ENCODE measurements at places on chromosomes 7 and 10. TPM values are rescaled to one million over a fixed set of nuclear protein-coding genes. Genes with fewer than 3 reads are reported as not detected.
A peak's percentile ranks its signal among the peaks of the same experiment; 100 is the strongest.

DNA sequence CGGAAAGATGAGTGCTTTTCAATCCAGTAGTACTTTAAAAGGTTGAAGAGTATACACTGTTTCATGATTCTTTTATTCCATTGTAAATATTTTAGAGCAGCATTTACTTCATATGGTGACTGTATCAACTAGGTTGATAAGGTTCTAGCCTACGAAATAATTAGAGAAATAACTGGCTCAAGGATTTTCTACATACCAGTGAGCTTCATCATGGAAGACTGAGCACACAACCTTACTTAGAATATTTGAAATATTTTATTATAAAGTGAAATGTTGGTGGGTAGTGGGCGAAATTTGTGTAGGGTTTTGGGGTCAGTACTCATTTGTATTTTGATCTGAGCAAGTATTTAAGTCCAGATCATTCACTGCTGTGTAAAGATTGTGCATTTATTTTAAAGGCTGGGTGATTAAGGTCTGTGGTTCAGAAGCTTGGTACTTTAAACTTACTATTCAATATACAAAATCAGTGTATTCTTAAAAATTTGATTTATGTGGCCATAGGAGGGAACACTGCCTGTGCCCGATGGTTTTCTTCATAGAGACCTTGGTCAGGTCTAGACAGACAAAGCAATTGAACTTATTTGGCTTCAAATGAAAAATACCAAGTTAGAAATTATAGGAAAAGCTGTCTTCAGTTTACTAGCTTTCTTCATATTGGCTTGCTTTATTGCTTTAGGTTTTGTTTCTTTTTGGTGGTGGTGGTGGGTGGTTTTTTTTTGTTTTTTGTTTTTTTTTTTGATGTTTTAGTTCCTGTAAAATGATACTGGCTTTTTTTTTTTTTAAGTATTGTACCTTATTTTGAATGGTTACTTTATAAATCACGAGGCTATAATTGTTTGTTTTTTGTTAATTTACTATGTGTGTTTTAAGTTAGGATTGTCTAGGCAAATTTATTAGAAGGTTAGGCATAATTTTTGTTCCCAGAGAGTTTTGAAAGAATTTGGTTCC lies 3.0 kb downstream of the KMT2E start:
- peaks cover 42% of the 10 kb centered on the region for H3K4me1 ChIP-seq
- H3K4me3 ChIP-seq = peak overlapping the region; percentile 100
- no peak overlapping the region for H3K27ac ChIP-seq
- no peaks in the 10 kb centered on the region for H3K36me3 ChIP-seq

DNA sequence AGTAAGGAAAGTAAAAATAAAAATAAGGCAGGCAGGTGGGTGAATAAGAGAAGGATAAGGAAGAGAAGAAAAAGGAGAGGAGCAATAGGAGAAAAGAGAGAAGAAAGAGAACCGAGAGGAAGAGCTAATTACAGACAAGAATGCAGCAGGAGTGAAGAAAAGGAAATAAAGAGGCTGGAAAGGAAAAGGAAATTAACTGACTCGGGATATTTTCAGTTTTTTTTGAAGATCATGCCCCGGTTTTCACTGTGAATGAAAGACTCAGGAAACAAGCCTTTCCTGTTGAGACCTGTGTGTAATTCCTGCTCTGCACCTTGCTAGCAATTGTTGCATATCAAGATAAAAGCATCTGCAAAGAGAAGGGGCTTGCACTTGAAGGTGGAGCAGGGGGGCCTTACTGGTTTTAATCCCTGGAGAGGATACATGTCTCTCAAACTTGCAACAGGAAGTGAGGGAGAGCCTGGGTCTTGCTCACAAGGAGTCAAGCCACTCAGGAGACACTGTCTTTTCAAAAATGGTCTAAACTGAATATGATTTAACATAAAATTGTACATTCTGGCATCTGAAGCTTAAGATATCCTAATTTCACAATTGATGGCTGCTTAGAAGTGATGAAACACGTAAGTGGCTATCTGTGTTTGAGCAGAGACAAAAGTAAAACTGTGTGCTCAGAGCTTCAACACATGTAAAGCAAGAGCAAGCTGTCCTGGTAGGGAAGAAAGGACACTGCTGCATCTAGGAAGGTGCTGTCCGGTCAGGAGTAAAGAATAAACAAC lies 157.6 kb downstream of the FAM107B start:
- no peaks in the 10 kb centered on the region for H3K27me3 ChIP-seq
- no peaks in the 10 kb centered on the region for H3K36me3 ChIP-seq
- peak; percentile 54 for DNase-seq
- H3K27ac ChIP-seq = peak overlapping the region; percentile 77

DNA sequence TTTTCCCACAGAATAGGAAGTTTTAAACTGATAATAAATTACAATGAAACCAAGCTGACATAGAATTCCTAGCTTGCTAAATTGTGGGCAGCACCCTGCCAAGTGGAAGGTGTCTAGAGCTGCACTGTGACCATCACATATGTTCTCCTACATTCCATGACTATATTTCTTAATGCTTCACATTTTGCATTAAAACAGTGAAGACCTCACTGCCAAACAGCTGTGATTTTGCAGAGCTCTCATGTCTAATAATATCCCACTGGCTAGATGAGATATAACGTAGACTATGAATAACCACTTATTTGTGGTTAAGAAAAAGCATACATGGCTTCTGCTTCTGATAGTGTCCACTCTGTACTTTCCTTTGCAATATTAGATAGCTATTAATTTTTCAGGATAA lies 228.3 kb upstream of the TEX47 start:
- H3K27ac ChIP-seq = no peak overlapping the region
- H3K27me3 ChIP-seq = no peaks in the 10 kb centered on the region
- DNase-seq = no peak
- no peaks in the 10 kb centered on the region for H3K36me3 ChIP-seq
- H3K4me1 ChIP-seq = no peaks in the 10 kb centered on the region
- H3K4me3 ChIP-seq = no peak overlapping the region

DNA sequence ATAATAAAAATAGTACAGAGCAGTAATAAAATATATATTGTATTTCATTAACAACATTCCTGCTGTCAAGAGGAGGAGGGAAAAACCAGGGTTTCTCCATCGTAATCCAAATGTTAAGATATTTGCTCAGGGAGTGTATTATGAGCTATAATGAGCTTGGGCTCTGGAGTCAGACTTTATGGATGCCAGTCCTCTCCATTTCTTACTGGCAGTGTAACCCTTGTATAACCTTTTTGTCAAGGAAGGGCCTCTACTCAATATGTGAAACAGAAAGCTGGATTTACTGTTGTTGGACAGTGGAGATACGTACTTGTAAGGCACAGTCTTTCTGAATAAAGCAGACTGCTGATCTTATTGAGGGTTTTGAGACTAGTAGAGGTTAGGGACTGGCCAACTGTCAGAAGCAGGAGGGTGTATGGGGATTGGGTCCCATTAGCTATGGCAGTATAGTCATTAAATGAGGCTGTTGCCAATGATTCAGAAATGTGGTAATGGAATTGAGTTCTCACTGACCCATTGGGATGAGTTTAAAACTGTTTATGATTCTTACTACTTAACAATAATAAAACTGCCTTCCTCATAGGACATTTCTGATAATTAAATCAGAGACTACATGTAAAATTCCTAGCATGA lies 56.5 kb downstream of the ZNF277 start:
- H3K27me3 ChIP-seq = no peaks in the 10 kb centered on the region
- H3K27ac ChIP-seq = no peak overlapping the region
- H3K4me1 ChIP-seq = peaks cover 20% of the 10 kb centered on the region
- H3K36me3 ChIP-seq = no peaks in the 10 kb centered on the region
- H3K4me3 ChIP-seq = no peak overlapping the region

DNA sequence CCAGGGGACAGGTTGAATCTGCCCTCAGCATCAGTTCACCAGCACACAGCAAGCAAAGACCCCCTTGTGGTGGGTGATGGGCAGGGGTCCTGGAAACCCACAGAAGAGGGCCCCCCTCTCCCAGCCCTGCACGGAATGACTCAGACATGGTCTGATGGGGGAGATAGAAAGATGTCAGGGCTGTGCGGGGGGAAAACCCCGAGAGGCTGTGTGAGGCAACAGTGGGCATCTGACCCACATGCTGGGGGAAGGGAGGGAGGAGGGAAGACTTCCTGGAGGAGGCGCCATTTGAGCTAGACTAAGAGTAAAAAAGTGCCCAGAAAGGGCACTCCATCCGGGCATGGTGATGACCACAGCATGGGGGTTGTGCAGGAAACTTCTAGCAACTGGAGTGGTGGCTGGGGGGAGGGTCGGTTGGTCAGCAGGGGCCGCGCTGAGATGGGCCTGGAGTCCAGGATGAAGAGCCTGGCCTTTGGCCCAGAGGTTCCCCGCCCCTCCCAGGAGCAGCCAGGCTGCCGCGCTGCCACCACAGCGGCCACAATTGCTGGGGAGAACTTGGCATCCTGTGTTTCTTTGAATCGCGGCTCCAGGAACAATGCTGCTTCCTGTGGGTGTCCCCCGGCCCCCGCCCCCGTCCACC lies 2.5 kb downstream of the LFNG start:
- H3K27me3 ChIP-seq = no peaks in the 10 kb centered on the region
- H3K27ac ChIP-seq = peak overlapping the region; percentile 79
- H3K4me1 ChIP-seq = peaks cover 62% of the 10 kb centered on the region
- H3K4me3 ChIP-seq = peak overlapping the region; percentile 100
- H3K36me3 ChIP-seq = peaks cover 51% of the 10 kb centered on the region

GRCh38 chr10:5644930-5645329 lies 21.5 kb downstream of the ASB13 start:
- no peak for DNase-seq
- H3K27me3 ChIP-seq = no peaks in the 10 kb centered on the region
- no peak overlapping the region for H3K27ac ChIP-seq
- peaks cover 69% of the 10 kb centered on the region for H3K36me3 ChIP-seq
- no peaks in the 10 kb centered on the region for H3K4me1 ChIP-seq

- H3K27ac ChIP-seq = peak overlapping the region; percentile 24
- no peak overlapping the region for H3K4me3 ChIP-seq
- H3K36me3 ChIP-seq = peaks cover 100% of the 10 kb centered on the region
Observed at GRCh38 chr7:44057181-44057848, 8.1 kb downstream of the PGAM2 start.

GRCh38 chr7:77993838-77994237 lies 195.3 kb downstream of the PHTF2 start:
- no peak for DNase-seq
- H3K27ac ChIP-seq = no peak overlapping the region
- H3K27me3 ChIP-seq = no peaks in the 10 kb centered on the region
- no peaks in the 10 kb centered on the region for H3K36me3 ChIP-seq

- no peak for DNase-seq
- peaks cover 43% of the 10 kb centered on the region for H3K4me1 ChIP-seq
- H3K27ac ChIP-seq = no peak overlapping the region
- no peaks in the 10 kb centered on the region for H3K36me3 ChIP-seq
- no peak overlapping the region for H3K4me3 ChIP-seq
Observed at GRCh38 chr7:36966636-36967035, 242.3 kb upstream of the AOAH start.

GRCh38 chr7:33845991-33846509 lies 59.3 kb upstream of the BMPER start:
- no peak overlapping the region for H3K27ac ChIP-seq
- H3K4me3 ChIP-seq = no peak overlapping the region

DNA sequence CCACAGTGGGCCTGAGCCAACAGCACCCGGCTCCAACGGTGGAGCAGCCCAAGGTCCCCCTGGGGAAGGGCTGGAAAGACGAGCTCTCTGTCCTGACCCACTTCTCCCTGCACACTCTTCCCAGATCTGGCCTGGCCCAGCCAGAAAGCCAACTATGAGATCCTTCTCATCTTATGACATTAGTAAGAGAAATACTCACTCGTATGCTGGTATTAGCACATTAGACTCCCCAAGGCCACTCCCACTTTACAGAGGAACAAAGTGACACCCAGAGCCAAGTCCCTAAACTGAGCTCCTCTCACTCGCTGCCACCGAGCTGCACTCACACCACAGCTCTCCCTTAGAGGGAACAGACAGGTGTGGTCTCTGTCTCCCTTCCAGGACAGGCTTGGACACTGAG lies 24.8 kb downstream of the DLG5 start:
- no peaks in the 10 kb centered on the region for H3K27me3 ChIP-seq
- no peak overlapping the region for H3K4me3 ChIP-seq
- no peak overlapping the region for H3K27ac ChIP-seq
- no peaks in the 10 kb centered on the region for H3K36me3 ChIP-seq
- DNase-seq = no peak

DNA sequence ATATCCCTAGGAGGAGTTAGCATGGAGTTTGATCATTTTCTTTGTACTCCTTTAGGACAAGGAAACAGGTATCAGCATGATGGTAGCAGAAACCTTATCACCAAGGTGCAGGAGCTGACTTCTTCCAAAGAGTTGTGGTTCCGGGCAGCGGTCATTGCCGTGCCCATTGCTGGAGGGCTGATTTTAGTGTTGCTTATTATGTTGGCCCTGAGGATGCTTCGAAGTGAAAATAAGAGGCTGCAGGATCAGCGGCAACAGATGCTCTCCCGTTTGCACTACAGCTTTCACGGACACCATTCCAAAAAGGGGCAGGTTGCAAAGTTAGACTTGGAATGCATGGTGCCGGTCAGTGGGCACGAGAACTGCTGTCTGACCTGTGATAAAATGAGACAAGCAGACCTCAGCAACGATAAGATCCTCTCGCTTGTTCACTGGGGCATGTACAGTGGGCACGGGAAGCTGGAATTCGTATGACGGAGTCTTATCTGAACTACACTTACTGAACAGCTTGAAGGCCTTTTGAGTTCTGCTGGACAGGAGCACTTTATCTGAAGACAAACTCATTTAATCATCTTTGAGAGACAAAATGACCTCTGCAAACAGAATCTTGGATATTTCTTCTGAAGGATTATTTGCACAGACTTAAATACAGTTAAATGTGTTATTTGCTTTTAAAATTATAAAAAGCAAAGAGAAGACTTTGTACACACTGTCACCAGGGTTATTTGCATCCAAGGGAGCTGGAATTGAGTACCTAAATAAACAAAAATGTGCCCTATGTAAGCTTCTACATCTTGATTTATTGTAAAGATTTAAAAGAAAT lies 4.8 kb downstream of the BAMBI start:
- H3K27ac ChIP-seq = no peak overlapping the region
- no peak overlapping the region for H3K4me3 ChIP-seq
- peaks cover 43% of the 10 kb centered on the region for H3K27me3 ChIP-seq
- peaks cover 23% of the 10 kb centered on the region for H3K4me1 ChIP-seq

DNA sequence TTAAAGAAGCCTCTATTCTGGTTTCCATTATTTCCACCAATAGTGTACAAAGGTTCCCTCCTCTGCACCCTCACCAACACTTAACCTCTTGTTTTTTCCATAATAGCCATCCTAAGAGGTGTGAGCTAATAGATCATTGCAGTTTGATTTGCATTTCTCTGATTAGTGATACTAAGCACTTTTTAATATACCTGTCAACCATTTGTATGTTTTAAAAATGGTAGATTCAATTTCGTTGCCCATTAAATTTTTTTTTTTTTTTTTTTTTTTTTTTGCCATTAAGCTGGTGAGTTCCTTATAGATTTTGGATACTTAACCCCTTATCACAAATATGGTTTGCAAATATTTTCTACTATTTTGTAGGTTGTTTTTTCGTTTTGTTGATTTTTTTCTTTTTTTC lies 23.2 kb downstream of the WAC start:
- no peaks in the 10 kb centered on the region for H3K27me3 ChIP-seq
- peaks cover 43% of the 10 kb centered on the region for H3K36me3 ChIP-seq
- peaks cover 35% of the 10 kb centered on the region for H3K4me1 ChIP-seq
- no peak overlapping the region for H3K27ac ChIP-seq
- H3K4me3 ChIP-seq = no peak overlapping the region

Gene ANKRD16
- polyA plus RNA-seq = 2.9 TPM

Gene ZNF12
- polyA plus RNA-seq = 8.1 TPM

Gene NEUROD6
- polyA plus RNA-seq = not detected

Gene DDIT4
- polyA plus RNA-seq = 611 TPM

Gene PRR15
- polyA plus RNA-seq = not detected

Gene WBP1L
- 43.0 TPM for polyA plus RNA-seq

Gene URGCP
- 6.8 TPM for polyA plus RNA-seq

Gene MMP21
- not detected for polyA plus RNA-seq

Gene OPN1SW
- polyA plus RNA-seq = not detected

All from CD14-positive monocyte (primary cell).